Left kidney (tissue), 8 donors: ENCODE measurements at places on chromosomes 3 and 15.
A peak's percentile ranks its signal among the peaks of the same experiment; 100 is the strongest.

GRCh38 chr15:64351265-64351664 lies 4.7 kb downstream of the CSNK1G1 start:
- no peak for DNase-seq

GRCh38 chr3:45665101-45665572 lies 24.1 kb upstream of the SACM1L start:
- DNase-seq = no peak

DNA sequence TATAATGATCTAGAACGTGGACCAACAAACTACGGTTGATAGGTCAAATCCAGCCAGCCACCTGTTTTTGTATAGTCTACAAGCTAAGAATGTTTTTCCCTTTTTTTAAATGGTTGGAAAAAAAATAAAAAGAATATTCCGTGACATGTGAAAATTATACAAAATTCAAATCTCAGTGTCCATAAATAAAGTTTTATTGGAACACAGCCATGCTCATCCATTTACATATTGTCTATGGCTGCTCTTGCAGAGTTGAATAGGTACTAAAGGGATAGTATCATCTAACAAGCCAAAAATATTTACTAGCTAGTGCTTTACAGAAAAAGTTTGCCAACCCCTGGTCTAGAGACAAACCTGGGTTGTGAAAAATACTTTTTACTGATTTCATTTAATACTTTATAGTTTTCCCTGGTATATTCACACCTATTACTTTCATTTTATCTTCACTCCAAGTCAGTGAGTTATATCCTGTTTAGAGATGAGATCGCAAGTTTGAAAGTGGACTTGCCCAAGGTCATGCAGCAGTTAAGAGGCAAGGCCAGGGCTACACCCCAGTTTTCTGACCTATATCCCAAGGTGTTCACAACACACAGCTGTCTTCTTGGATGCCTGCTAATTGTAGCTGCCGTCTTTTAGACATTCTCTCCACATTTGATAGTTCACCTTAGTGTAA lies 58.4 kb downstream of the IGF2BP2 start:
- DNase-seq = no peak

- no peak for DNase-seq
Observed at GRCh38 chr15:51887887-51888592, 58.6 kb downstream of the TMOD3 start.

GRCh38 chr15:69042531-69042930 lies 28.0 kb downstream of the NOX5 start:
- DNase-seq = no peak

DNA sequence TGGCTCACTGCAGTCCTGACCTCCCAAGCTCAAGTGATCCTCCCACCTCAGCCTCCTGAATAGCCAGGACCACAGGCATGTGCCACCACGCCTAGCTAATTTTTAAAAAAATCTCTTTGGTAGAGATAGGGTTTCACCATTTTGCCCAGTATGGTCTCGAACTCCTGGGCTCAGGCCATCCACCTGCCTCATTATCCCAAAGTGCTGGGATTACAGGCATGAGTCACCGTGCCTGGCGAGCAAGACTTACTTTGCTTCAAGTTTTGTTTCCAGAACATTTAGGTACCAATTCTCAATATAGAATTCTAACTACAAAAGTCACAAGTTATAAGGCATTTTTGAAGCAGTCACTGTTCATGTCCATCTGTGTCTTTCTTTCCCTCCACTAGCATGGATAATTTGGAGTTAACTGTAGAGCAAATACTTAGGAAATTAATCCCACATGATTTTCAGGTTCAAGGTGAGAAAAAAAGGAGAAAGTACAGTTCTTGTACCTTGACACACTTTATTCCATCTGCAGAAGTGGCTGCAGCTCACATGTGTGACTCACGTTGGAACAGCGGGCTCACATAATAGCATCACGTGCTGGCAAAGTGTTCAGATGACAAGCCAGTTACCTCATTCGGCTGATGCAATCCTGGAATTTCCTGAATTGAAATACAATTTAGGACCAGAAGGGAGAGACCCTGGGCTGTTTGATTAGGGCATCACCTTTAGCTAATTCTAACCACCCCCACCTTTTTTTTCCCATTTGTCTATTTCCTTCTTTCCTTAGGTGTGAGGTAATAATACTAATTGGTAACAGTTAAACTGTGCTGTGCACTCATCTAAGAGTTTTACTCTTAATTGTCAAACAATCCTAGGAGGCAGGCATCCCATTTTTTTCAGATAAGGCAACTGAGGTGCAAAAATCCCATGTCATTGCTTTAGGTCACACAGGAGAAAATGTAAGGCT lies 46.9 kb upstream of the NEDD4 start:
- DNase-seq = peak; percentile 25

DNA sequence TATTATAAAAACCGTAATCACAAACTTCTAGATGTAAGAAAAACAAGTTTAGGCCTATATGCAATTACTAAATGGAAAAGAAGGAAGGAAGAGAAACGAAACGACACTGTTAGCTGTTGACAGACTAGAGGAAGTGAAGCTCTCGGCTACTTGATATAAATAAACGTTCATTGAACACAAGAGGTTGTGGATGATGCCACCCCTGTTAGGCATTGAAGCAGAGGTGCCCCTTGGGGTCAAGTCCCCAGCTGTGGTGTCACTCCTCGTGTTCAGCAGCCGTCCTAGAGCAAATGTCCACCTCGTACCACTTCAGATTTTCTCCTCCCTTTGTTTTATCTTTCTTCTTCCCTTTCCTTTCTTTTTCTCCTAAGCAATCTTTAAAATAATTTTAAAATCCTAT lies 146.5 kb upstream of the UBE2E1 start:
- no peak for DNase-seq

GRCh38 chr15:71781179-71781964 lies 29.0 kb upstream of the NR2E3 start:
- no peak for DNase-seq

GRCh38 chr15:71151081-71151480 lies 35.8 kb downstream of the THSD4 start:
- DNase-seq = peak; percentile 17
